ENCODE measurements at places on chromosomes 5 and 9.

DNA sequence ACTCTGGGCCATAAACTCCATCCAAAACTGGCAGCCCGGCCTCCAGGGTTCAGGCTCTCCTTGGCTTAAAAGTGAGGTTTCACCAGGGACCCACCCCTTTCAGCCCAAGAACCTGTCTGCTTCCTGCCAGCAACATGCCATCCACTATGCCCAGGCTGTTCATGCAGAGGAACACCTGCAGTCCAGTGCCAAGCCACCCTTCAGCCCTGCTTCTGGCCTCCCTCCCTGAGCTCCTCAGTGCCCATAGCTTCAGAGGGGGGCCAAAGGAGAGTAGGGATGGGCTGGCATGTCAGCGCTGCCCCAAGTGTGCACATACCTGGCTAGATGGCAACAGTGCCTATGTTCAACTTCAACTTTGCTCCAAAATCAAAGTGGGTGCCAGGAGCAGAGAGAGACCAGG lies 166.9 kb upstream of the MRPS30 start:
- no peak for DNase-seq

DNA sequence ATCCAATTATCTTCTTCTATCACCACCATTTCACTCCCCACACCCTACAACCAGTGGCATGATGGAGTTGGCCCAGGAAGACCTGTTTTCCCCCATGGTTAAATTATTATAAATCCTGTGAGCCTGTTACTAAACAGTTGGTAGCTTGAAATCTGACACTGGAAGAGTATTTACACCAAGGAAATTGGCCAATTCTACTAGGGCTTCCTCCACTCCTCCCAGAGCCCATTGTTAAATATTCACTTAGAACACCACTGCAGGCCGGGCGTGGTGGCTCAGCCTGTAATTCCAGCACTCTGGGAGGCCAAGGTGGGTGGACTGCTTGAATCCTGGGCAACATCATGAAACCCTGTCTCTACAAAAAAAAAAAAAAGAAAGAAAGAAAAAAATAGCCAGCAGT lies 32.4 kb upstream of the CKS2 start:
- no peak for DNase-seq

- DNase-seq: no peak
Measured at GRCh38 chr5:77893225-77893860, 117.2 kb upstream of the TBCA start.

DNA sequence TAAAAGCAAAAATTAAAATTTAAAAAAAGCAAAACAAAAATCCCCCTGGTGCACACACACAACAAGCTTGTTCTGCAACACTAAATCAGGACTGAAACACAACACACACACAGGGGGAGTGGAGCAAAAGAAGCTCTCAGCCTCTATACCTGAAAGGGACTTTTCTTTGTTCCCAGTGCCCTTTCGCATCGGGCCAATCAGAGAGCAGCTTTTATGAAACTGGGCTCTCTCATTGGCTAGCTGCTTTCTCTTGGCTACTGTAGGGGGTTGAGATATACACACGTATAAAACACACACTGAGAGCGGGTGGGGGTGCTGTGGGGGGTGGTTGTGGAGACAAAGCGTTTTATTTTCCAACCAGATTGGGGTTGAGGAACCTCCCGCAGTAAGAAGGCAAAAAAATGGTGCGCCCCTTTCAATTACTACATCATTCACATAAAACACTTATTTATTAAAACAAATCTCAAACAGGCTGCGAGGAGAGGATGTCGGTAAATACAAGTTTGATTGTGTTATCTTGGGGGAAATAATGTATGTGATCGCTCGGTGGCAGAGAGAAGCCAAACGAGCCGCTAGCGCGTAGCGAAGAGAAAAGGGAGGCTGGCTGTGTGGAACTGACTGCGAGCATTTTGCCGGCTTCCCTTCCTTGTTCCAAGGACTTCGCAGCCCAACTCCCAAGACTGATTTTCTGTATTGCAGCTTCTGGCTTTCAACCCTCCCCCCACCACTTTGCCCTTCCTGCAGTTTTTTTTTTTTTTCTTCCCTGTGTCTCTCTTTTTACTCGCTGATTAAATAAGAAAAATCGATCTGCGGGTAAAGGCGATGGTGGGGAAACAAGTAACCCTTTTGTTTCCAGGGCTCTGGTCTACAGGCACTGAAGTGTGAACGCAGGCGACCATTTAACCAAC lies 2.5 kb upstream of the ZNF608 start:
- DNase-seq: peak; percentile 65

DNA sequence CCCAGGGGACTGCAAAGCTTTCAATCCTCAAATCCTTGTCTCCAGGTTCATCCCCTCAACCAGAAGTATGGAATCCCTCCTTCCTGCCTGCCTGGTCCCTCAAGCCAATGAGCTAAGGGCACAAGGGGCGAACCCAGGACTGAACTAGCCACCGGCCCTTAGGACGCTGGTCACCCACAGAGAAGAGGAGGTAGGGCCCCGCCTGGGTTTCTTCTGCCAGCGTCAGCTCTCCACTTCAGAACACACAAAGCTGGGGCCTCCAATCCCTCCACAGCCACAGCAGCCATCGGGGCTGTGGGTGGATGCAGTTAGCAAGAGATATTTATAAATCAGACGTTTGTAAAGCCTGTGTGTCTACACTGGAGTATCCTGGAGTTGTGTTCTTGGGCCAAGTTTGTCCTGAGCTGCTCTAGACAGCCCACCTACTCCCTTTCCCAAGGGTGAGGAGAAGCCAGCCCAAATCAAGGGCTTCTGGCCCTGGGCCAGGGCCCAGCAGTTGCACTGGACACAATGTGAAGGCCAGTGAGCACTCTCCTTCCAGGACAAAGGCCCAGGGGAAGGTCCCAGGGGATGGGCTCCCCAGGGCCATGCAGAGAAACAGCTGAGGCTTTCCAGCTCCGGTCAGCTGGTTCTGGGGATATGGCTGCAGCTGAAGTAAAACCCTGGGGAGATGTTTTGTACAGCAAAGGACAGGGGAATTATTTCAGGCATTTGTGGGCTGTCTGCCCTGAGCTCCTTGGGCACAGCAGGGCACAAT lies 18.9 kb downstream of the AMBP start:
- no peak for DNase-seq

DNA sequence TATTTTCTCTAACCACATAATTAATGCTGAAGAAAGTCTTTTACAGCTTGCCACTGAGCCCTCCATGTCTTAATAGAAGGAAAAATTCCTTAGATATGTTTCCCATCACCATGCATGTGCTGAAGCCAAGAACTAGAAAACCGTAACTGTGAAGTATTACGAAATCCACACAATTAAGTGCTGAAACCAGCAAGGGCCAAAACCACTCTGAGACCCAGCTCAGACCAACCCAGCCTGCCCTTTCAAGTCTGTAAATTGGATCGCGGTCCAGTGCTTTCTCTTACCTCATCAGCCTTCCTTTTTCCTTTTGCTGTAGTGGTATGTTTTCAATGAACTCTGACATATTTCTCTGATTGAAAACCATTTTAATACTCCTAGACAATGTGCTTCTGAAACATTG lies 26.3 kb downstream of the SEMA5A start:
- DNase-seq: no peak

DNA sequence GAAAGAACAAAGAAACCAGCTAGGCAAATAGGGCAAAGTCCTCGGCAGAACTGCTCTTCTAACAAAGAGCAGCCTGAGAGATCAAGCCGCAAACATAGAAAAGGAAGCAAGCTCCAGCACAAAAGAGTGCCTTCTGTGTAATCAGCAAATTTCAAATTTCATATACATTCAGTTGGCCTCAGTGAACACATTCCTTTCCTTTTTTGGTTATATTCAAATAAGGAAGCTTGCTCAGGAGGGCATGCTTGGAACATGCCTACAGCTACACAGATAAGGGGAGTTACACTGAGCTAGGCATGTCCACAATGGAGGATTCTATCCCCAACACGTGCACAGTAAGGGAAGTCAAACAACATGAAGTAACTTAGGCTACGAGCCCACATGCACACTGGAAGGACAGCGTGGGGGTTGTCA lies 23.4 kb downstream of the IL33 start:
- DNase-seq: no peak

DNA sequence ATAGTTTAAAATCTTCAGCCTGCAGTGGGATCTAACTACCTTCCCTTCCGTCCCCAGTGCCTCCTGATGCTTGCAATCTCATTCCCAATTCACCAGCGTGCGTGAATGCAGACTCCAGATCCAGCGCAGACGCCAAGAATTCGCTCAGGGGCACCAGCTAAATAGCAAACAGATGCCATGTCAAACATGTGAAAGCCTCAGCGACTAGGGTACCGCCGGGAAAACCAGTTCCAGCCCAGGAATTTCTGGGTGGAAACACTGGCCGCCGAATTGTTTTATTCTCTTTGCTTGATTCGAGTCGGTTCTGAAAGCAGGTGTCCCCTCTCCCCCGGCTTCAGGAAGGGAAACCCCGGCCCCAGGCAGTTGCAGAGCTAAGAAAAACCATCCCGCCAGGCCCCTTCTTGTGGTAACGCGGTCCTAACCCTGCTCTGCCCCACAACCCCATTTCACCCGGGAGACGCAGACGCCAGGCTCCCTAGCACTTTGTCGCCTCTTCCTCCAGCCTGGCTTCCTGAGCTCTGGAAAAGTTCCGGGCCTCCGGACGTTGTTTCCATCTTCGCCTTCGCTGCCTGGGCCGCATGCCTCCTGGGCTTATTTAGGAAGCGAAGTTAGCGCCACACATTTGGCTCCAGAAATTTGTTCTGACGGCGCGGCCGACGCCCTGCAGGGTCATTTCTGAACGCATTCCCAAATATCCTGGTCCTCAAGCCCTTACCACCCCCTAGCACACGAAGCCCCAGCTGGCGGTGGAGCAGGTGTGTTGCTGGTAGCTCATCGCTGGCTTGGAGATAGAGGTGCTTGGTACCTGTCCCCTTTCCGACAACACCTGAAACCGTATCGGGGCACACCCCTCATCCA lies 665 bp upstream of the LVRN start:
- peak; percentile 30 for DNase-seq

GRCh38 chr5:6686915-6687409 lies 26.3 kb upstream of the TENT4A start:
- peak; percentile 70 for DNase-seq

- DNase-seq: no peak
Measured at GRCh38 chr9:136370687-136371532, 2.6 kb downstream of the CARD9 start.

DNA sequence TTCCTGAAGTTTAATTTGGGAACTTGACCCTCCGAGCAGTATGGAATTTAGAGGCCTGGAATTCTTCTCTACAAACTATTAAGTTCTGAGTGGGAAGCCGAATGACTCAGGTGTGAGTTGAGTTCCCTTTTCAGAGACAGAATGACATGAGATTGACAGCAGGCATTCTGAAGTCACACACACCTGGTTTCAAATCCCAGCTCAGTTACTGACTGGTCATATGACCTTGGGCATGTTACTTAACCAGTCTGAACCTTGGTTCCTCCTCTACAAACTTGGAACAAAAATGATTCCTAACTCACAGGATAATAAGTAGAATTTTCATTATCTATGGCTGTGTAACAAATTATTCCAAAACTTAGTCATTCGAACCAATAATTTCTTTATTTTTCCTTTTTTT lies 45.5 kb upstream of the GPBP1 start:
- no peak for DNase-seq

DNA sequence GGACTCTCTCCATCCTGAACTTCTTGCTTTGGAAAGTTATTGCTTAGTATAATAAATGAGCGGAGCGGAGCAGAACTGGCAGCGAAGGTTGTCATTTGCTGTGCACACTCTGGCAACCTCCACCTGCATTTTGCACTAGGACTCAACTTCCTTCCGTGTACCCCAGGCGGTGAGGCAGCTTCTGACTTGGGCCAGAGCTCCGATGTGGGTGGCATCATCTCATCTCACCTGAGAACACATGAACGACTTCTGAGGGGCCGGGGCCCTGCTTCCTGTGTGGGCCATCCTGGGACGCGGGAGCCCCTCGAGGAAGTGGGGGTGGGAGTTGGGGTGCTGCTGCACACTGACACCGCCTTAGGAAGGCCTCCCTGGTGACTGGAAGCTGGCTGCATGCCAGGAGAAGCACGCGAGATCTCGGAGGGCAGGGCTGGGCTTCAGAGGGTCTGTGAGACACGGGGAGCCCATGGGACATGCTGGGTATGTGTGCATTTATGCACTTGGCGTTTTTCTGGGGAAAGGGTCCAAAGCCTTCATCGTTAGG lies 56.5 kb upstream of the COL5A1 start:
- no peak for DNase-seq

GRCh38 chr5:89457411-89458331 lies 574.7 kb upstream of the MEF2C start:
- DNase-seq: no peak
